ENCODE measurements at places on chromosomes 7 and 10.

DNA sequence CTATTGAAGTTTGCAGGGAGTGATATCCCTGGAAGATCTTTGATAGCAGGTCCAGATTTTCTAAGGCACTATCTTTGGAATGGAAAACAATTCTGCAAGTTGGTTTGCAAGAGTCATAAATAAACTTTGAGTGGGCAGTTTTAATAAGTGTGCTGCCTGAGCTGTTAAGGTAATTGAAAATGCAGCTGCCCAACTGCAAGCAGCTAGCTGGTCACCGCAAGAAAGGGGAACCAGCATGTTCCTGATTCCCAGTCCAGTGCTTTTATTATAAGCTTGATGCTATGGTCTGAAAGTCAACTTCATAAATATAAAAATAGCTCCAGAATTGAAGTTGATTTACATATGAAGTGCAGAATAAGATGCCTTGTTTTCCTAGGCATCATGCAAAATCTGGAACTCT lies 308.4 kb downstream of the ZNF248 start:
- no peak for DNase-seq

DNA sequence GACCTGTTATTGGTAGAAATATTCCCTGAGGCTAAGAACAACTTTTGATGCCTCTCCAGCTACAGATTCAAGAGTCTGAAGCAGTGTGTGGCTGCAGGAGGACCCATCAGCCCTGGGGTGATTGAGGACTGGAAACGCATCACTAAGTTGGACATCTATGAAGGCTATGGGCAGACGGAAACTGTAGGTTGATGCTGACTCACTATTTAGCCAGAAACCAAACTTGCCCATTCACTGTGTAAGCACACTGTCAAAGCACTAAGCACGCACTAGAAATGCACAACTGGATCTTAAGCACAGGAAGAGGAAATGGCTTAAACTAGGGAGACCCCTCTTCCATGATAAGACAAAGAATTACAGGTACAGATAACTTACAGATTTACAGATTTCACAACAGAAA lies 20.8 kb downstream of the ACSM6 start:
- no peak for DNase-seq

- DNase-seq, result no peak
Observed at GRCh38 chr7:107354640-107355039, 115.2 kb upstream of the GPR22 start.

DNA sequence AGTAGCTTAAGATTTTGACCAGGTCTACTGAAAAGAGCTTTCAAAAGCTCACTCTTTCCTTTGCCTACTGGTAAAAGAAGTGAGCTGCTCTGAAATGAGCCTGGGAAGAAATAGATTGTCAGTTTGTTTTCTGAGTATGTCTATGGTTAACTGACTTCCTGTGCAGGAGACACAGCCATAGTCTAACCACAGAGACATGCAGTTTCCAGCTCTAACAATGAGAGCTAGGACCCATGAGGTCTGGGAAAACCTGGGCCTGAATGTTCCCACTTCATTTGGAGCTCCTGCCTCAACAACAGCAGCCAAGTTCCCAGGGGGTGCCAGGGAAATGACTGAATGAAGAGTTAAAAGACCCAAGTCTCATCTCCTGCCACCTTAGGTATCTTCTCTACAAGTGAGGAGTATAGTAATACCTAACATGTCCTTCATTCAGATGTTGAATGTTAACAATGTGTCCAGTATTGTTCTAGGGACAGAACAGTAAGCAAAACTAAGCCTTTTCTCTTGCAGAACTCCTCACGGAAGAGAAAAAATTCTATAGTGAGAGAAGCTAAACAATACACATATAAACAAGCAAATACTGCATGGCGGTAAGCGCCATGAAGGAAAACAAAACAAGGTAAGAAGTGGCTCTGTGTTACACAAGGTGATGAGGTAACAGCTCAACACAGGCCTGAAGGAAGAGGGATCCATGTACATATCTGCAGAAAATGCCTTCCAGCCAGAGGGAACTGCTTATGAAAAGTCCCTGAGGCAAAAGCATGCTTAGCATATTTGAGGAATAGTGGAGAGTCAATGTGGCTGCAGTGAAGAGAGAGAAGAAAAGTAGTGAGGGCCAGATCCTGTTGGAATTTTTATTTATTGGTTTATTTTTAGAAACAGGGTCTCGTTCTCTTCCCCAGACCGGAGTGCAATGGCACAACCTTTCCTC lies 26.4 kb upstream of the ANKRD1 start:
- DNase-seq, result no peak

GRCh38 chr7:37201003-37201875 lies 247.4 kb downstream of the ELMO1 start:
- peak; percentile 58 for DNase-seq

GRCh38 chr7:104371216-104371979 lies 43.0 kb downstream of the LHFPL3 start:
- no peak for DNase-seq

GRCh38 chr7:149799397-149800168 lies 26.2 kb upstream of the ZNF467 start:
- DNase-seq, result peak; percentile 66

DNA sequence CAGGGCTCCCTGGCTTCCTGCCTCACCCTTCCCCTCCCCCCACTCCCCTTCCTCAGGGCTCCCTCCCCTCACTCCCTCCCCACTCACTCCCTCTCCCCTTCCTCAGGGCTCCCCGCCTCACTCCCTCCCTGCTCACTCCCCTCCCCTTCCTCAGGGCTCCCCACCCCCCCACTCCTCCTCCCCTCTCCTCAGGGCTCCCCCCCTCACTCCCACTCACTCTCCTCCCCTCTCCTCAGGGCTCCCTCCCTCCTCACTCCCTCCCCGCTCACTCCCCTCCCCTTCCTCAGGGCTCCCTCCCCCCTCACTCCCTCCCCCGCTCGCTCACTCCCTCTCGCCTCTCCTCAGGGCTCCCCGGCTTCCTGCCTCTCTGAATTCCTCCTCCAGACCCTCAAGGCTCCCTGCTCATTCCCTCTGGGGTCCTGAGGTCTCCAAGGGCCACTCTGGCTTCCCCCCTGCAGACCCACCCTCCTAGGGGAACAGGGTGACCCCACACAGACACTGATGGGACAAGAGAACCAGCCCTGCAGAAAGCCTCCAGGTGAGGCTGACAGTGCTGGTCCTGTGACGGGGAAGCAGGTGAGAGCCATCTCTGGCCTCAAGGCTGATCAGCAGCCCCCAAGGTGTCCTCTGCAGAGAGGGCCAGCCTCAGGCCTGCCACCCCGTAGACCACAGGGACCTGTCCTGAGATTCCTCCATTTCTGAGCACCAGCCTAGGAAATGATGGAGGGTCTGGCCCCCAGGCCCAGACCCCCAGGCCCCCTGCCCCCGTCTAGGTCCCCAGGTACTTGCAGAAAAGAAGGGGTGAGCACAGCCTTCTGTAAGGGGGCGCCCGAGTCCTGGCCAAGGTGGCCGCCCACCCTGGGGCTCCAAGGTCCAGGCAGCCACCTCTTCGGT lies 47.2 kb downstream of the PWWP2B start:
- peak; percentile 46 for DNase-seq

GRCh38 chr10:77355844-77356243 lies 281.8 kb downstream of the KCNMA1 start:
- no peak for DNase-seq

DNA sequence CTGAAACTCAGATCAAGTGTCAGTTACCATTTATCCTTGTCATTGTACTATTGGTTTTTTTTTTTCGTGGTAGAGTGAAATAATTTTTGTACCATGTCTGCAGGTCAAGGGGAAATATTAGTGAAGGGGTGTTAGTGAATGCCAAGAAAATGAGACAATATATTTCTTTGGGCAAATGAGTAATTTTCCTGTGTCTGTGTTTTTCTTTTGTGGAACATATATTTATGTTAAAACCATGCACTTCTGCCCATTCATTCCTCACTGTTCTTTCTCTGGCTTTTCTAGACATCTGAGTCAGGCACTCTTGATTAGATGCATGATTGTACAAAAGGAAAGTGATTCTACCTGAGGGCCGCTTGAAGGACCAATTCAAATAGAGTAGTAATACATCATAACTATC lies 161.6 kb downstream of the BICC1 start:
- DNase-seq, result no peak

DNA sequence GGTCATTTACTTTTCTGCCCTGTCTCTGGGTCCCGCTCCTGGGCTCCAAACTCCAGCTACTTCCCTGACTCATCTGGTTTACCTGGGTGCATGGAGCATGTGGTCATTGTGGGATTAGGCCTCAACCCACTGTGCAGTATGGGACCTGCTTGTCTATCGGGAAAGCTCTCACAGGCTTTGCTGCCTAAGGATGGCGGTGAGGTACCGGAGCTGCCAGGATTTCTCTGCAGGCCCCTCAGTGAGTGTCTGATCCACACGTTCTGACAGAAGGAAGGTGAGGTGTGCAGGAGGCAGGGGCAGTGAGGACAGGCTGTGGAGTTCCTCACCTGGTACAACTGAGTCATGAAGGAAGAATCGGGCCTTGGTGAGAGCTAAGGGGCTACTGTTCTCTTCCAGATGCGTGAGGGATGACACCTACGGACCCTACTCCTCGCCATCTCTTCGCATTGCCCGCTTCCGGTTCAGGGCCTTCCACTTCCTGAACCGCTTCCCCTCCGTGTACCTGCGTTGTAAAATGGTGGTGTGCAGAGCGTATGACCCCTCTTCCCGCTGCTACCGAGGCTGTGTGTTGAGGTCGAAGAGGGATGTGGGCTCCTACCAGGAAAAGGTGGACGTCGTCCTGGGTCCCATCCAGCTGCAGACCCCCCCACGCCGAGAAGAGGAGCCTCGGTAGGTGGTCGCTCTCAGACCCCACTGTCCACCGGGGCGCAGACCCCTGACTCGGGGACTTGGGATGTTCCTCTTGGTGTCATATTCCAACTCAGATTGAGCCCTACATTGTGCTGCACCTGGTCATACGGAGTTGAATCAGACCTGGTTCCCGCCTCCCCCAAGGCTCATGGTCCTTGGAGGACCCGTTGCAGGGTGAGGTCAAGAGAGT lies 56.7 kb downstream of the C10orf120 start:
- no peak for DNase-seq

DNA sequence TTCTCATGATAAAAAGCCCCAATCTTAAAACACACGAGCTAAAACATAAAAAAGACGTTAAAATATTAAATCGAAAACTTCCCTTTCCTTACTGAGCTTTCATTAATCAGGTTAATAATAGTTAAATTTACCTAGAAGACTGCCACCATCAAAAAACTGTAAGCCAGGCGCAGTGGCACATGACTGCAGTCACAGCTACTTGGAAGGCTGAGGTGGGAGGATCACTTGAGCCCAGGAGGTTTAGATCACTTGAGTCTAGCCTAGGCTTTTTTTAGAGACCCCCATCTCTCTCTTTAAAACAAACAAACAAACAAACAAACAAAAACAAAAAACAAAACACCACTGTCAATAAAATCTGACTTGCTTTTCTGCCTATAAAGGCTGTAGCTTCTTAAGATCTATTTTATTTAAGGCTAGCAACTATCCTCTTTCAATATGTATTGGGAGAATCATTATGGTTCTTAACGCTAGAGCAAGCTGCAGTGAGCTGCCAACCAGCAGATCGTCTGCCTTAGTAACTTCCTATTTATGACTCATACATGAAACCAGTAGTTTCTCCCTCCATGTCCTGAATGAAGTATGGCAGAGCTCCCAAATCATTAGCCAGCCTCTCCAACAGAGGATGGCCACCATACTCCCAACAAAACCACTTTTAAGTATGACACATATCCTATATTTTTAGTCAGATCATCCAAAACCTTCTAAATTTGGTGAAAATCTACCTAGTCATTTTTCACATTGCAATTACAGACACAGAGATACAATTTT lies 163.7 kb downstream of the SRPK2 start:
- DNase-seq, result no peak

- no peak for DNase-seq
Observed at GRCh38 chr10:80517416-80518142, 20.1 kb upstream of the SH2D4B start.

DNA sequence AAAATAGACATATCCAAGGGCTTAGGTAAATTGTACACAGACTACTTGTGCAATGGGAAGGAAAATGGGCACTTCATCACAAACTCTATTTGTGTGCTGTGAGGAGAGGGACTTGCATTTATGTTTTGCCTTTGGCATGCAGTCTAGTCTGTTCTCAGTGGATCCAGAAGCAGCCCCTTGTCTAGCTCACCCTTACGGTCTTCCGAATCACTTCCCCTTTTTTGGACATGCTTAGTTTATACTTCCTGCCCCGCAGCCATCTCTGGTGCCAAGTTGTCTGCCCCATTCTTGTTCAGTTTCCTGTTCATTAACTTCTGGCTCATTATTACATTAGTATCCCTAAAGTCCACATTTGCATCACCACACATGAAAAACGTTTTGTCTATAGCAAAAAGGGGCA lies 161.6 kb downstream of the NRCAM start:
- peak; percentile 5 for DNase-seq

DNA sequence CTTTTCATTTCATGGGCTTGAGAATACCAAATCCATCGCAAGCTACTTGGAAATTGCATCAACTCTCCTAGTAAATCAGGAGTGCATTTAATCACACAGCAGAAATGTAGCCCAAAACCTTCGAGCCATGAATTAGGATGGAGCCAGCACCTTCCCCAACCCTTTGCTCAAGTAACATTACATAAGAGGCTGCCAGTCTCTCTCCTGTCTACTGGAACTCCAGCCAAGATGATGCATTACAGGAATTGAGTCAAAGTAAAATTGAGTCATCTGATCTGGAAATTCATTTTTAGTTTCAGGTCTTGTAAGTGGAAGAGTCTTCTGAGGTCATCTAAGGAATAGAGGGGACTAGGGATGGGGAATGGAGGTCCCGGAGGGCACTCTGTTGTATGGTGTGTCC lies 69.7 kb upstream of the FHIP2A start:
- no peak for DNase-seq

- no peak for DNase-seq
Observed at GRCh38 chr7:47697543-47697942, 115.6 kb upstream of the TNS3 start.

GRCh38 chr7:47647181-47647917 lies 65.4 kb upstream of the TNS3 start:
- DNase-seq, result no peak

- DNase-seq, result no peak
Observed at GRCh38 chr10:50857579-50857978, 27.8 kb downstream of the A1CF start.

GRCh38 chr7:22549051-22549450 lies 49.1 kb upstream of the STEAP1B start:
- DNase-seq, result no peak

DNA sequence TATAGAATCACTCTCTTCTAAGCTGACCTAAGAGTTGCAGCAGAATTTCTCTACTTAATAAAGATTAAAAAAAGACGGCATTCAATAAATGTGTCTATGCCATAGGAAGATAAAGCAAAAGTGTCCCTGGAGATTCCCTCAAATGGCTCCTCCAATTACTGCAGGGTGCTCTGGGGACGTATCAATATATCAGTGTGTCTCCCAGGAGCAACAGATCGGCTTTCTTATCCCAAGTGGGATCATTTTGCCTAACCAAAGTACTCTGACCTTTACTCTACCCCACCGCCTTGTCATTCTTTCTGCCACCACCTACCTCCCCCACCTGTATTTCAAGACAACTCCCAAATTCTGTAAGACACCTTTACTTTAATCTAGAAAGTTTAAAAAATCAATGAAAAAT lies 202.0 kb upstream of the SEMA3C start:
- no peak for DNase-seq

GRCh38 chr10:113648478-113648877 lies 15.4 kb downstream of the NRAP start:
- DNase-seq, result no peak

- DNase-seq, result no peak
Observed at GRCh38 chr7:28627263-28627653, 214.9 kb downstream of the CREB5 start.

GRCh38 chr7:80681272-80681885 lies 42.9 kb downstream of the CD36 start:
- no peak for DNase-seq

GRCh38 chr7:117200786-117201458 lies 121.9 kb downstream of the WNT2 start:
- DNase-seq, result no peak

Data from CD4-positive, alpha-beta T cell treated with Interferon alpha-2 for 1 hour (primary cell).